ENCODE measurements at places on chromosomes 5 and 9.

DNA sequence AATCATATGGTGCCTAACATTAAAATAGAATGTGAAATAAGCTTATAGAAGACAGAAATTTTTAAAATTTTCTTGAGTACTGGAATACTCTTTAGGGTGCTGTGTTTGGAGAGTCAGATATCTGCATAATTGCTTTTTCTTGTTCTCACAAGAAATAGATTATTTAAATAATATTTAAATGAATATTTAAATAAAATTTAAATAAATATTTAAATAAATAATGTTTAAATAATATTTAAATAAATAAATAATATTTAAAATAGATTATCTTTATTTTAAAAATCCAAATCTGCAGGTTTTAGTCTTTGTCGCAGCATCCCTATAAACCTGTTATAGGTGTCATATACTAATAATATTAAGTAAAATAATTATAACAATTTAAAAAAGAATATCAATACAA is 1589.4 kb downstream of the MAT2B start:
- no peak for DNase-seq

DNA sequence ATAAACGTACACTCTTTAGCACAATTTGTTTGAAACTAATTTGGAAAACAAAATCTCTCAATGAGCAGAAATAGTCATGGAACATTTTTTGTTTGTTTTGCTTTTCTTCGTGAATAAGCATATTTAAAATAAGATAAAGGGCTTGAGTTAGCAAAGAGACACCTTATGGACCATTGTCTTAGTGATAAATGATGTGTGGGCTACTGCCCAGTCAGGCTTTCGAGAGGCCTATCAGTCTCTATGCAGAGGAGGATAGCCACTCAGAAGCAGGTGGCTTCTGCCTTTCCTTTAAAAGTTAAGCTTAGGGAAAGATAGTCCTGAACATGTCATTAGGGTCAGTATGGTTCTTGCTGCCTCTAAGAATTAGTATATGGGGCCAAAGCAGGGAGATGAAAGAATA is 2.1 kb upstream of the ARL15 start:
- no peak for DNase-seq

DNA sequence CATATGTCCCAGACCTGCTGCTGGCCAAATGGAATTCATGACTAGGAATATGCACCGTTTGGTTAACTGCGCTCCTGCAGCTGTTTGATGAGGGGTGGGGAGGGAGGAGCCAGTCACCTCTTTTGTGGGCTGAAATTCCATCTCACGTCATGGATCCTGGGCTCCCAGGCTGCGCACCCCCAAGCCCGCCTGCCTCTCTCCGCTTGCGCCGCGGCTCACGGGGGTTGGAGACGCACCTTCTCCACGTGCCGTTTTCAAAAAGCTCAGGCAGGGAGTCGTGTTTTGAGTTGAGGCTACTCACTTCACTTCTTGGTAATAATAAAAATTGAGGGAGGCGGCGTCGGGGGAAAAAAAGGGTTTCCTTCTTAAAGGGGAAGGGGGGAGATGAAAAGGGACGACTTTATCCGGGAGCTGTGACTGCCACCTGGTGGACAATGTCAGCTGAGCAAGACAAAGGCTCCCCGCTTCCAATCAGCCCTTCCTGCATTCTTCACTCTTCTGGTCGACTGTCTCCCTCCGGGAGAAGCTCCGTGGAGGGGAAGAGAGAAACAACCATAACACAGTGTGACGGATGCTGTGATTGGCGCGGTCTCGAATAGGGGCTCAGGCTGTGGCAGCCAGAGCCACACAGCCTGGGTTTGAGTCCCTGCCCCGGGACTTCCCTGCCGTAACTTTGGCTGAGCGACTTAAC is 15.9 kb upstream of the C5orf47 start:
- peak; percentile 66 for DNase-seq

DNA sequence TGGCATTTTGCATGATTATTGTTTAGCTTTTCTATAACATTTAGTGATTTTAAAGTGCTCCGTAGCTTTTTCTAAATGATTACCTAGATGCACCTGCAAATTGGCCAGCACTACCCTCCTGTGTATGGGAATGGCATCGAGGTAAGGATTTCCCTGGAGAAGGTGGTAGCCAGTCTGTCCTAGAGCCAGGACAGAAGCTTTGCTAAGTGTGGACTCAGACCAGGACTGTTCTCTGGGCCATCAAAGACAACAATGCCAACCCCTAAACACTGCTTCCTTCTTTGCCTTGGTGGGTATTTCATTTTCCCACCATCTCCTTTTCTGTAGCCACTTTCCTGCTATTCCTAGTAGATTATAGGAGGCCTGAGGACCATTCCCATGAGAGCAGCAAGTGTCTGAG is 53.0 kb downstream of the CD180 start:
- DNase-seq: no peak

GRCh38 chr5:117107859-117108258 is 533.2 kb upstream of the SEMA6A start:
- no peak for DNase-seq

- DNase-seq: no peak
Observed at GRCh38 chr5:41508696-41509398, 1.6 kb downstream of the PLCXD3 start.

GRCh38 chr5:52727576-52727975 is 60.1 kb upstream of the ITGA1 start:
- DNase-seq: no peak

- DNase-seq: no peak
Observed at GRCh38 chr9:31323726-31324444, 1060.6 kb upstream of the ACO1 start.

- DNase-seq: no peak
Observed at GRCh38 chr5:14414007-14414406, 167.6 kb upstream of the OTULINL start.

DNA sequence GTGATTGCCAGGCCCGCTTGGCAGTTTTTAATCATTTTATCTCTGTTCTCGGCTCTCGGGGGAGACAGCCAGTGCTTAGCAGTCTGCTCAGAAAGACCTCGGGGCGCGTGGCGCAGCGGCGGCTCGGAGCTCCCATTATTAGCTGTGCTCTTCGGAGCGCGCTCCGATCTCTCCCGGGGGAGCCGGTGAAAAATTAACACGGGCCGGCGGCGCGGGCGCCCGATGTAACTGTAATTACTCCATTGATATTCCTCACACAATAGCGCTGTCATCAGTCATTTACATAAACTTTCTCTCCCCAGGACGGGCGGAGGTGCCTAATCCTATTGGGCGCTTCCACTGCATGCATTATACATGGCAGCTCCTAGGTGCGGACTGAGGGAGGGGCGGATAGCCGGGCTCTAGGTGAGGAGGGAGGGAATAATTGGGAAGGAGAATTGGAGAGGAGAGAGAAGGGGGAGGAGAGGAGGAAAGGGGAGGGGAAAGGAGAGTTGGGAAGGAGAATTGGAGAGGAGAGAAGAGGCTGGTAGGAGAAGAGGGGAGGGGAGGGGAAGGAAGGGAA is 24.9 kb downstream of the LMX1B start:
- no peak for DNase-seq

DNA sequence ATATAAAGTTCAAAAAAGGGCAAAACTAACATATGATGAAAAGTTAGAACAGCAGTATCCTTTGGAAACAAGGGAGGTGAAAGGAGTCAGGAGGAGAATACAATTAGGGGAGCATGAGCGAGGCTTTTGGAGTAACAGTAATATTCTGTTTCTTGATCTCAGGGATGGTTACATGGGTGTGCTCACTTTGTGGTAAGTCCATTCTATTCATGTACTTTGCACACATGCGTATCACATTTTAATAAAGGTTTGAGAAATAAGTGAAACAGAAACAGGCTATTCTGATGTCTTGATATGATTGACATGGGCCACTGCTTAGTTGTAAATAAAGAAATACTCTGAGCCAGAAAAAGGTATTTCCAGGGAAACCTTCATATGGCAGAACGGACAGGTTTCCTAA is 208.8 kb downstream of the SPOCK1 start:
- DNase-seq: no peak

- no peak for DNase-seq
Observed at GRCh38 chr5:1480217-1480616, 35.0 kb upstream of the SLC6A3 start.

- no peak for DNase-seq
Observed at GRCh38 chr9:136975644-136976043, 1.7 kb upstream of the PTGDS start.

GRCh38 chr5:138037907-138038633 is 5.2 kb upstream of the FAM13B start:
- DNase-seq: no peak

DNA sequence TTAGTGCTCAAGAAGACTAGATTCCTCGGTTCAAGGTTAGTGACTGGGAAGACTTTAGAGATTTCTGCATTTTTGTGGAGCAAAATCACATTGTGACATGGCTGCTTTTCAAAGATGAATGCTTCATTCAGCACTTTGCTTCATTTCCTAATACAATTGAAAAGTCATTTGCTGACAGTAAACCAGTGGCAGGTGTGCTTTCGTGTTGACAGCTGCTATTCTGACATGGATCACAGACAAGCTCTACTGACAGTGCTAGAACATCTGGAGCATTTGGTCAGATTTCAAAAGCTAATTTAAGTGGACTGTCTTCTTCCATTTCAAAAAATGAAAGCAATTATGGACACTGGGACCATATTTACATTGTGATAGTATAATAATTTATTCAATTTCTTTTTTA is 1060.1 kb downstream of the PTPRD start:
- DNase-seq: no peak

DNA sequence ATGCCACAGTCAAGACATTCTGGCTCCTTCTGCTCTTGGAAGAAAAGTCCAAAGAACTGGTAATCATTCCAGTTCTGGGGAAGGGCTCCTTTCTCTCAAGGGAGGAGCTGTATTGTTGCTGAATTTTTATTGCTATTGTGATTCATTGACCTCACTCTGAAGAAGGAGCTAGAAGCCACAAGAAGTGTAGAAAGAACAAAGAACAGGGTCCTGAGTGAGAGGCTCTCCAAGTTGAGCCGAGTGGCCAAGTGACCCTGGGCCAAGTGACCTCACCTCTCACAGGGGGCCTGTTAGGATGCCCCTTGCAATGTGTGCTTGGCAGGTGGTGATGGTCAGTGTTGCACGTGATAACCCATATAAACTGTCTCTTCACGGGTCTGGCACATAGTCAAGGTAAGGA is 173.3 kb downstream of the FGF18 start:
- DNase-seq: no peak

DNA sequence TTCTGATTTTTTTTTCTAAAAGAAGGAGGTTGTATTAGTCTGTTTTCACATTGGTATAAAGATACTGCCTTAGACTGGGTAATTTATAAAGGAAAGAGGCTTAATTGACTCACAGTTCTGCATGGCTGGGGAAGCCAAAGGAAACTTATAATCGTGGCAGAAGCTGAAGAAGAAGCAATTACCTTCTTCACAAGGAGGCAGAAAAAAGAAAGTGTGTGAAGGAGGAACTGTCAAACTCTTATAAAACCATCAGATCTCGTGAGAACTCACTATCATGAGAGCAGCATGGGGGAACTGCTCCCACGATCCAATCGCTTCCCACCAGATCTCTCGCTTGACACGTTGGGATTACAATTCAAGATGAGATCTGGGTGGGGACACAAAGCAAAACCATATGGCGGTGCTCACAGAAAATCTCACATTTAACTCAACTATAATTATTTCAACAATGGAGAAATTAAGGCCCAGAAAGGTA is 27.1 kb downstream of the DPYSL3 start:
- DNase-seq: no peak

- DNase-seq: no peak
Observed at GRCh38 chr5:101364469-101364868, 461.4 kb upstream of the ST8SIA4 start.

GRCh38 chr9:32344551-32345182 is 39.8 kb upstream of the ACO1 start:
- no peak for DNase-seq

DNA sequence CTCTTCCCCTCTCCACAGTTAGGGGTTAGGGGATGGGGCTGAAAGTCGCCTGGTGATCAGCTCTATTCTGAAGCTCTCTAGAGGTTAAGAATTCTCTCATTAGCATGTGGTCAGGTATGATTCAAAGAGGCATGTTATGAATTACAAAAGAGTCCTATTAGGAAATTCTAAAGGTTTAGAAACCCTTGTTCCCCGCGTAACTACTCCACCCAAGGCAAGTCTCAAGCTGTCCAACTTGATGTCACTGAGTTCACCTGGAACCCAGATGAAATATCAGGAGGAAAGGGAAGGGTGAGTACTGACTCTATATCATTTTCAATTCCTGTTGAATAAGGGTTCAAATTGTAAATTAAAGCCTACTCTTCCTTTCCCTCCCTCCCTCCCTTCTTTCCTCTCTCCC is 18.1 kb upstream of the RNF145 start:
- DNase-seq: no peak

DNA sequence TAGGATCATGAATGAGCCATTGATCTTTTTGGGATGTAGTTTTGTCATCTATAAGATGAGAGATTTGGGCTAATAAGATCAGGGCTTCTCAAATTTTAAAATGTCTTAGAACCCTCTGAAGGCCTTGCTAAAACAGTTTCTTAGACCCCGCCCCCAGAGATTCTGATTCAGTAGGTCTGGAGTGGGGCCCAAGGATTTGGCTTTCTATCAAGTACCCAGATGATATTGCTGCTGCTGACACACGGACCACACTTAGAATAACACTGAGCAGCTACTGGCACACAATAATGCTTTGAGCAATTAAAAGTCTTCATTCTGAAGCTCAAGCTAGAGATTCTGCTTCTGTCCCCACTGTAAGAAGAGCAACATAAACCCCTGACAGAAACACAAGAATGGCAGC is 216.7 kb downstream of the SMARCA2 start:
- DNase-seq: no peak

DNA sequence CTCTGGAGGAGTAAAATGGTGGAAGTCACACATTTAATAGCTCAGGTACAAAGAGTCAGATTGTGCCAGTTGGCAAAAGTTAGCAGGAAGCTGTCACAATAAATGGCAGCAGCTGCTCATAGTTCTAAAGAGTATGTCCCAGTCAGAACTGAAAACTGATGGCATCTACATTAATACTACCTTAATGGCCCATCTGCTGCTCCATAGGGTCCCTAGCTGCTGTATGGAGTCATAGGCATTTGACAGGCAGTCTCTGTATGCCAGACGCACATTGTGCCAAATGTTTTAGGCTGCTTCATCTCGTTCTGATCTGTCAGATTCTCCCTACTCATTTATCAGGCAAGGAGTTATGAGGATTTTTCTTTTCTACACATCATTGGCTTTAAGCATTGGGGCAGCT is 515.8 kb upstream of the ARRDC3 start:
- DNase-seq: no peak

DNA sequence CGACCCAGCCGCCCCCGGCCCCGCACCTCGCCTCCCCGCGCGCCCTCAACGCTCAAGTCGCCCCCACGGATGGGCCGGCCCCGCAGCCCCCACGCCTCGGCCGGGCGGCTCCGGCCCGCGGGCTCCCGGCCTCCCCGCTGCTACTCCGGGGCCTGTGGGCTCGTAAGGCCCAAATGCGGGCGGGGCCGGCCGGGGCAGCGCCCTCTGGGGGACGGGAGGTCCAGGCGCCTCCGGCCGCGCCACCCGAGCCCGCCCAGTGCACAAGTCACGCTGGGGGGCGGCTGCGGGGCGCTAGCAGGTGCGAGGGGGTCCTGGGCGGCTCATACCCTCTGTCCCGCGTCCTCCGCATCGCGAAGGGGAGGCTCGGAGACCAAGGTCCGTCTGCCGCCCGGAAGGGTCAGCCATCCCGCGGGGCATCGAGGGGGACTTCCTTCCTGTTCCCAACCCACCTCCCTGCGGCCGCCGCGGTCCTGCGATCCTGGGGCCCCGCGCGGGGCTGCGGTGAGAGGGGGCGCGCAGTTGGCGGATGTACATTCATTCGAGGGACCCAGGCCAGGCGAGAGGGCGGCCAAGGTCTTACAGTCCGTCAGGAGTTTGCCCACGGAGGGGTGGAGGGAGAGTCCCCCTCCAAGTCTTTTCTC is at the start of gene CIZ1:
CIZ1 (minus strand) TSS at position 167 of the 641 bp plus-strand sequence. CDS start 715 bp downstream, outside the sequence.
- peak; percentile 59 for DNase-seq

Measured in activated gamma-delta T cell treated with anti-CD3 and anti-CD28 coated beads, Interleukin-2, amount 50 U/mL, for 16 hours (primary cell).